Adipocyte (in vitro differentiated cells): ENCODE measurements at places on chromosomes 7 and 10.

DNA sequence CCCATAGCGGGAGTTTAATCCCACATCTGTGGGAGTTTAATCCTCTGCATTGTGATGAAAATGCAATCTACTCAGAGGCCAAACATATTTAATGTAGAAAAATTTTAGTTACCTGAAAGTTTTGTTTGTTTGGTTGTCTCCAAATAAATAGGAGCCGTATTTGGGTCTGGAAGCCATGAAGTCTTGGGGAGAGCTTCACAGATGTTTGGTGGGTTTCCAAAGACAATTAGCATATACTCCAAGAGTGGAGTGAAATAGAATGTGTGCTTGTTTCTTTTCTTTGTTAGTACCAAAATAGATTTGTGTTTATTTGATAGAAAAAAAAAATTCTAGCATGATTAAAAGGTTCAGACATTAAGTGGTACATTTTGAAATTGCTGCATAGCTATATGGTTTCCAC is 50.9 kb downstream of the ANK3 start:
- no peak for DNase-seq

GRCh38 chr7:96649981-96650380 is 59.7 kb downstream of the SEM1 start:
- DNase-seq, result peak; percentile 53

DNA sequence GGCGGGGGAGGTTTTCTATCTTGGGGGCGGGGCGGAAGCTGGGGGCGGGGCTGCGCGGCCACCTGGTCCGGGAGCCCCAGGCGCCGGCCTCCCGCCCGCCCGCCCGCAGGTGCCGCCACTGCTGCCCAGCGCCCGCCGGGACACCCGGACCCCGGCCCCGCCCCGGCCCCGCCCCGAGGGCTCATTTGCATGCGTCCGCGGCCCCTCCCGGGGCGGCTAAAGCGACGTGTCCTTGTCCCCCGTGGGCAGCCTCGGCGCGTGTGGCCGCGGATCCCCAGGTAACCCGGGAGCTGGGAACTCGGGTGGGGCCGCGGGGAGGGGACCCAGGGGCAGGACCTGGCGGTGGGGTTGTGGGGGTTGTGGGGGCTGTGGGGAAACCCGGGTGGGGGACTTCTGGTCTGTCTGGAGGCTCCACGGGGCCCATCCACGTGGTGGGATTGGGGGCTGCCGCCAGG is at the start of gene BHLHA15:
TSS of gene BHLHA15 (plus strand) at position 219 of the 455 bp plus-strand sequence. CDS start 871 bp downstream, outside the sequence.
- peak; percentile 30 for DNase-seq

- DNase-seq, result no peak
Measured at GRCh38 chr7:52472006-52472620, 563.3 kb upstream of the POM121L12 start.

DNA sequence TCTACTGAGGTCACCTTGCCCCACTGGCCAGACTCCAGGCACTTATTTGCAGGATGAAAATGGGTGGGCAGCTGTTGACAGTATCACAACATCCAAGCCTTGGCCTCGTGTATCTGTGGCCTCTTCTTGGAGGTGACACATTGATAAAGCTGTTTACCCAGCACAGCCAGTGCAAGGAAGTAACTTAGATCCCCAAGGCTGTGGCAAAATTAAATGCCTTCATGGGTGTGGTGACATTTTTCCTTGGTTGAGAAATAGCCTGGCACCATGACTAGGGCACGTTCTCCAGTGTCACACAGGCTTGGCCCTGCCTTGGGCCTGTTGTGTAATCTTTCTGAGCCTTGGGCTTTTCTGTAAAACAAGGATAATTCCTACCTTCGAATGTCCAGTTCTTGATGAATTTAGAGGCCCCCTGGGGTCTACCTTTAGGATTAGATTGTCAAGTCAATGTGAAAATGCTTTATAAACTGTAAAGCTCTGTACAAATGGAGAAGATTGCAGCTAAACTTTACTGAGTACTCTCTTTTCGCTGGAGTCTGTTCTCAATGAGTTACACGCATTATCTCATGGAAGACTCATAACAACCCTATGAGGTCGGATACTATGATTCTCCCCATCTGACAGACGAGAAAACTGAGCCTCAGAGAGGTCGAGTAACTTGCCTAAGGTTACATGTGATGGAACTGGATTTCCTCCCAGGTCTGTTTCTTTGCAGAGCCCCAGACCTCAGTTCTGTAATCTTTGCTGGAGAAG is 46.7 kb upstream of the LOXL4 start:
- peak; percentile 84 for DNase-seq

GRCh38 chr7:129169686-129170440 is 18.6 kb upstream of the SMO start:
- DNase-seq, result no peak

DNA sequence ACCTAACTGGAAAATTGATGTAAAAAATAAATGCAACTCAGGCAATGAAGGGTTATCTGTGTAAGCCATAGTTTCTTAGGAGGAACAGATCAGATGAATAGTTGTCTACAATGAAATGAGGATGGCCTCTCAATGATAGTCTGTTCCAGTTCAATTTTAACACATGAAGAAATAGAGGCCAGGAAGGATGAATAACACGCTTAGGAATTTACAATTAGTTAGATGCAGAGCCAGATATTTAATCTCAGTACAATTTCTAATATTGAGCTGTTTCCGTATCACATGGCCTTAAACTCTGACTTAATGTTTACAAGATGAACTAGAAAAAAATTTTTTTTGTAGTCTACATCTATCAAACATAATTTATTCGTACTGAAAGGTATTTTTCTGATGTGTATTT is 176.6 kb downstream of the GALNT11 start:
- no peak for DNase-seq

DNA sequence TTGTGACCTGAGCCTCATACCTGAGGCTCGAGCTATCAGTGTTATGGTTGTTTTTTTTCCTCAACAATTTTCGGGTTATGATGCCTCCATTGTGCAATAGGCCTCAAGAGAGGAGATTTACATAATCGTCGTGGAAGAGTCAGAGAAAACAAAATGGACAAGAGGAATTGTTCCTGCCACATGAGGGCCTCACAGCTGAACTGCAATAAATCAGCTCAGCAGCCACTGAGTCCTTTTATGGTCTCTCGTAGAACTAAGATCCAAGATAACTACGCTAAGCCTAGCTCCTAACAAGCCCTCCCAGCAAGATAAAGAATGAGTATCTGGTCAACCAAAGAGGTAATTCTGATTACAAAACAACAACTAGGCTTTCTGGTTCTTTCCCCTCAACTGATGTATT is 336.8 kb downstream of the WDR11 start:
- DNase-seq, result no peak

- no peak for DNase-seq
Measured at GRCh38 chr10:104796823-104797222, 155.7 kb downstream of the SORCS3 start.

DNA sequence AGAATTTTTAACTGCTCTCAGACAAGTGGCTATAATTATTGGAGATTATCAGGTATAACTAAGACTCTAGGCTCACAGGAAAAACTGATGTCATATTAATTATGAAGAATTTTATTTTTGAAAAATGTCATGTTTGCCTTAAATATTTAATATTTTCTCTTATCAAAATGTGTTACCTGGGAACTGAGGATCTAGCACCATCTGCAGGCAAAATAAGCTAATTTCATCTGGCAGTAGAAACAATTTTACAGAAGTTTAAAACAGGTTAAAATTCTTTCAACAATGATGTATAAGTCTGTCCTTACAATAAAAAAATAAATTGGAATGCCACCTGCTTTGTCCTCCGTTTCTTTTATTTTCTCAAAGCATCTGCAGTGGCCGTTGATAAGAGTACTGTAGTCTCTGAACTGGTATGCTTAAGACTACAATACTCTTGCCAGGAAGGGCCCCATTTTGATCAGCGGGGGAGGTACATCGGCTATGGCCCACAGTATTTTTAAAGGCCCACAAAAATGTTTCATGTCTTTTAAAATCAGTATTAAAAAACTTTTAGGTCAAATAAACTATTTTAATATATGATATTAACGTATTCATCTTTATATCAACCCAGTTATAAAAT is 81.3 kb downstream of the VWDE start:
- DNase-seq, result peak; percentile 65

GRCh38 chr7:128166603-128167041 is 74.5 kb upstream of the LEP start:
- DNase-seq, result peak; percentile 19

DNA sequence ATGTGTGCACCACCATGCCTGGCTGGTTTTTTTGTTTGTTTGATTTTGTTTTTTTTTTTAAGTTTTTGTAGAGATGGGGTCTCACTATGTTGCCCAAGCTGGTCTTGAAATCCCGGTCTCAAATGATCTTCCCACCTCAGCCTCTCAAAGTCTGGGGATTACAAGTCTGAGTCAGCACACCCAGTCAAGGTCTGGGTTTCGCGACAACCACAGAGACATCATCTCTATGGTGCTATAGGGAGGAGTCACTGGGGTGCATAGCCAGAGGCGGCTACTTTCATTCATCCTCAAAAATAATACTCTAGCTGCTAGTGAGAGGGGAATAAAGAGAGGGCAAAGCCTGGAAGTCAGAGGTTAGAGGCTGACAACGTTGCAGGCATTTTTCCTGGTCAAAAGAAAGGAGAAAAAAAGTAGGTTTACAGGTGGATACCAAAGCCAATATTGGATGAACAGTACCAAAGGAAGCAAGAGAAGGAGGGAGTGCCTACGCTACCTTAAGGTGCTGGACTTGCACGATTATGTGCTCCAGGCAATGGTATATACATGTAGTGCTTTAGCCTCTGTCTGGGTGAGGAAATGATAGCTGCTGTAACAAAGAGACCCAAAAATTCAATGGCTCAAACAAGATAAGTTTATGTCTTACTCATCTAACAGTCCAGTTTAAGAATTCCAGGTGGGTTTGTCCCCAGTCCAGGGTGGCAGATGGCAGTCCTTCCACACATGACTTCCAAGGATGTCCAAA is 178.3 kb downstream of the SKIDA1 start:
- DNase-seq, result no peak

DNA sequence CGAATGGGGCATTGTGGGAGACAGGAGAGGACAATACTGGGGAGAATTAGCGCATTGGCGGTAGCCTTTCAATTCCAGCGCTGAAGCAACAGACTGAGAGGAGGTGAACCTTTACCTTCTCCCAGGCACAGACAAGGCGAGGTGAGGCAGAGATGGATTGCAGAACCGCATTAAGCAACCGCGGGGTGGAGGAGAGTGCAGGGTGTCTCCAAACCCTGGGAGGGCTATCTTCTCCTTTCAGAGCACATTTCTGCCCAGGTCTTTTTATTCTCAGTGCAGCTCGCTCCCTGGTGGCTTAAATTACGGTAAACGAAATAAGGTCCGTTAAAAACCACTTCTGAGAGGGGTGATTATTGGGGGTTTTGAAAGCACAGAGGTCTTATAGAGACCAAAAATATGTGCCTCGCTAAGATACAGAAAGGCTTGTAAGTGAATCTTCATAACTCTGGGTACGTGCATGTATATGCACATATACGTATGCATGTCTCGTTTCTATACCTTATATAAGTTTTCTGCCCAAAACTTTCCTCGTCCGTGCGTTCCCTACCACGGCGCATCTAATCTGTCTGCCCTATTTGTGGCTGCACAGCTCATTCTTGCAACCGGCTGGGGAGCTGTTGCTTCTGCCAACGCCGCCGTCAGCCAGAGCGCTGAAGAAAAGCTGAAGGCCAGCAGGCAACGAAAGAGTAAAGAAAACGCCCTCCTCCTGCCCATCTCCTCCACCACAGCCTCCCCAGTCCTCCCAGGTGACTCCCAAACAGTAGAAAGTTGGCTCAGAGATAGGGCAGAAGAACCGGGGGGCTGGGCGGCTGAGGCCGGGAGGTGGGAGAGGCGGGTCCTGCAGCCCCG is 895 bp upstream of the ZNF804B start:
- DNase-seq, result peak; percentile 39

GRCh38 chr7:47809387-47809786 is 138.9 kb downstream of the PKD1L1 start:
- DNase-seq, result no peak

- no peak for DNase-seq
Measured at GRCh38 chr7:143733876-143734275, 23.6 kb downstream of the CTAGE6 start.

DNA sequence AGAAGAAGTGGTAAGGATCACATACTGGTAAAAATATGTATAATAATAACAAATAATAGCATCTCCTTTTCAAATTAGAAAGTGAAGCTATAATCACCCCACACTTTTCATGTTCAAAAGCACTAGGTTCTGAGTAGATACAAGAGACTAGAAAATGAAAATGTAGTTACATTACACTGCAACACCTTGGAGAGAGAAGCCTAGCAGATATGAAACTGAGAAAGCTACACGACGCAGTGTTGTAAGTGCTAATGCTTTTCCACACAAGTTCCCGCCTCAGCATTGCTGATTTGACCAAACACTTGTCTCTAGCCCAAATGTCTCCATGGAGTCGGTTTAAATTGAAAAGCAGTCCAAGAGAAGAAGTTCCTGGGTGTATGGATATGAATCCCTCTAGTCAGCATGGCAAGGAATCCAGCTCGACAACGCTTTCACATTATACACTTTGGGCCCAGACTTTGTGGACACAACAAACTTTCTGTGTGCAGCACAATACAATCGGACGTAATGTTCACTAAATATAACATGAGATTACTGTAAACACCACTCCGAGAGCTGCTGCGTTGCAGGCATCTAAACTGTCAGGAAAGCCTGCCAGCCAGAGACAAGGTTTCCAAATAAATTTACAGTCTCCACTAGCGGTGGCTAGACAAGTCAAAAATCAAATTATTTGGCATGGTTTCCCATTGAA is 1.7 kb downstream of the PDE1C start:
- DNase-seq, result no peak

- DNase-seq, result no peak
Measured at GRCh38 chr10:10294881-10295529, 722.7 kb upstream of the CELF2 start.

GRCh38 chr10:52486840-52487611 is 172.9 kb downstream of the DKK1 start:
- peak; percentile 87 for DNase-seq

DNA sequence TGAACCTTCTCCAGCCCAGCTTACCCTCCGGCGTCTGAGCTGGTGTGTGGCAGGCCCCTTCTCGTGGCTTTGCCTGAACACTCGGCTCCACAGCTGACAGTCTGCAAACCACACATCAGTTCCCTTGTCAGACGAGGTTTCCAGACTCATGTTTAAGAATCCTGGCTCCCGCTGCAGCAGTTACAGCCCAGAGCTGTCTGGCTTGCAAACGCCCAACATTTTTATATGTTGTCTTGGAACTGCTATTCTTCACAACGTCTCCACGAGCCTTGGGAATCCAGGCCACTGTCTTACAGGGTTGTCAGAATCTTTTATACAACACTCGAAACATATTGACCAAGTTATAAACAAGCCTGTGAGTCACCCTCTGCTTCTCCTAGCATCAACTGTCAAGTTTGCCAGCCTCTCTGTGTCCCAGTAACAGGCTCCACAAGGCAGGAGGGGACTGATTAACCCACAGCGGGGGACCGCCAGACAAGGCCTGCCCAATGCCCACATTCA is 68.1 kb downstream of the TNS3 start:
- peak; percentile 85 for DNase-seq
